ENCODE measurements at places on chromosomes 11 and 22. TPM values are rescaled to one million over a fixed set of nuclear protein-coding genes. Genes with fewer than 3 reads are reported as not detected.

Gene SCUBE2
- total RNA-seq: not detected

Gene APOC3
- total RNA-seq: not detected

GRCh38 chr22:46659791-46660186, 39.6 kb downstream of the GRAMD4 start:
- H3K27ac ChIP-seq: no peak overlapping the region
- no peaks in the 10 kb centered on the region for H3K36me3 ChIP-seq
- H3K4me3 ChIP-seq: no peak overlapping the region
- peaks cover 23% of the 10 kb centered on the region for H3K4me1 ChIP-seq
- DNase-seq: no peak

Gene TRIM3
- 4.2 TPM for total RNA-seq

DNA sequence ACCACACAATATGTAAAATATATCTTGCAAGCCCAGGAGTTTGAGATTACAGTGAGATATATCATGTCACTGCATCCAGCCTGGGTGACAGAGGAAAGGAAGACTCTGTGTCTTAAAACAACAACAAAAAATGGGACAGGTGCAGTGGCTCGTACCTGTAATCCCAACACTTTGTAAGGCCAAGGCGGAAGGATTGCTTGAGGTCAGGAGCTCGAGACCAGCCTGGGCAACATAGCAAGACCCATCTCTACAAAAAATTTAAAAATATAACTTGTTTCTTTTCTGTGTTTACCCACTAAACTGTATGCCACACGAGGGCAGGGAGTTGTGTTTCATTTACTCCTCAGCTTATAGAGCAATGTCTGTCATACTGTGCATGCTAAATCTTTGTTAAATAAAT, 3.1 kb downstream of the ZNF280A start:
- no peak overlapping the region for H3K4me3 ChIP-seq
- no peak for DNase-seq
- no peaks in the 10 kb centered on the region for H3K36me3 ChIP-seq
- no peak overlapping the region for H3K27ac ChIP-seq

Gene AMOTL1
- 1.8 TPM for total RNA-seq

- DNase-seq: no peak
- peaks cover 24% of the 10 kb centered on the region for H3K36me3 ChIP-seq
- H3K27ac ChIP-seq: no peak overlapping the region
- peaks cover 63% of the 10 kb centered on the region for H3K4me1 ChIP-seq
- H3K4me3 ChIP-seq: no peak overlapping the region
- H3K27me3 ChIP-seq: no peaks in the 10 kb centered on the region
Observed at GRCh38 chr11:117087446-117087845, 10.8 kb downstream of the SIK3 start.

Gene LRP4
- 0.02 TPM for total RNA-seq
